HS-5 (cell line): ENCODE measurements at places on chromosomes 5 and 9.

GRCh38 chr5:34699155-34700077 is 43.3 kb downstream of the RAI14 start:
- DNase-seq, result no peak

- no peak for DNase-seq
Observed at GRCh38 chr5:96687080-96687479, 24.9 kb downstream of the CAST start.

GRCh38 chr5:74095871-74096270 is 469.9 kb downstream of the ARHGEF28 start:
- DNase-seq, result peak; percentile 22

GRCh38 chr9:12060811-12061210 is 632.4 kb upstream of the TYRP1 start:
- DNase-seq, result no peak

DNA sequence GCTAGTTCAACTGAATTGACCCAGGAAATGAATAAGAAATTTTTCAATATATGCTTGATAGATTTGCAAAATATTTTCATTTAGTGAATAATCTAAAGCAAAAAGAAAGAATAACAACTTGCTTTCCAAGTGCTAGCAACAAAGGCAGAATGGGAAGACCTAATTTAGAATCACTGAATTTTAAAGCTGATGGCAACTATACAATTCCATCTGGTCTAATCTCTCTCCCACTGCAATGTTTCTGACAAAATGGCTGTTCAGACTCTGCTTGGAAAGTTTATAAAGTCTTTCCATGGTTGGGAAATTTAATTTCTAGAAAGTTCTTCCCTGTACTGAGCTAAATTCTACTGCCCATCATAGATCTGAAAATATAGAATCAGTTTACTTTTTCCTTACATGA is 75.7 kb upstream of the ACOT12 start:
- no peak for DNase-seq

DNA sequence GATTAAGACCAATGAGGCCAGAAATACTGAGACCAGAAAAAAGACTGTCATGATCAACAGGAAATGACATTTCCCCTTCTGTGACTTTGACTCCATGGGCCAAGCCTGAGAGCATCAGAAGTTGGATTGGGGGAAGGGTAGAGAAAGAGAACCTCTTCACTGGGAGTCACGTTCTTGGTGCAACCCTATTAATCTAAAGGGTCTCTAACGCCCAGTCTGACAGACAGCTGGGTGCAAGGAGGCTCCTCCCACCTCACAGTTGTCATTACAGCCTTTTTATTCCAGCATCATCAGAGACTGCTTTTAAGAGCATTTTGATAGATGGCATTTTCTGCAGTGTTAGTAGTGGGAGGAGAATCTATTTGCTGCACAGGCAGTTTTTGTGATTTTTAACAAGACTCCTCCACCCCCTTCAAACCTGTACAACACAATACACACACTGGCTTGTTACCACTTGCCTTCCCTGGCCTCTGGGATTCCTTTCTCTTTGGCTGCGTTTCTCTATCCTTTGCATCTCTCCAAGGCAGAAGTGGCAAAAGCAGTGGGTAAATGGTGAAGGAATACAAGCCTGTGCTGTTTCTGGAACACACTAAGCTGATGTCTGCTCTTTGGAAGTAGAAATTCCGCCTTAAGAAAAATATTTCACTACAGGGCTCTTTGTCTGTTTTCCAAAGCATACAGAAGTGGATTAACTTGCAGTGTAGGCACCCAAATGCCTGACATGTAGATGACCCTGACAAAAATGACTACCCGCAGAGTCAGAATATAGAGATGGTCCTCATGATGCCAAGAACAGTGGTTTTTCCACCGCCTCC is 310.4 kb upstream of the ZNF608 start:
- no peak for DNase-seq

DNA sequence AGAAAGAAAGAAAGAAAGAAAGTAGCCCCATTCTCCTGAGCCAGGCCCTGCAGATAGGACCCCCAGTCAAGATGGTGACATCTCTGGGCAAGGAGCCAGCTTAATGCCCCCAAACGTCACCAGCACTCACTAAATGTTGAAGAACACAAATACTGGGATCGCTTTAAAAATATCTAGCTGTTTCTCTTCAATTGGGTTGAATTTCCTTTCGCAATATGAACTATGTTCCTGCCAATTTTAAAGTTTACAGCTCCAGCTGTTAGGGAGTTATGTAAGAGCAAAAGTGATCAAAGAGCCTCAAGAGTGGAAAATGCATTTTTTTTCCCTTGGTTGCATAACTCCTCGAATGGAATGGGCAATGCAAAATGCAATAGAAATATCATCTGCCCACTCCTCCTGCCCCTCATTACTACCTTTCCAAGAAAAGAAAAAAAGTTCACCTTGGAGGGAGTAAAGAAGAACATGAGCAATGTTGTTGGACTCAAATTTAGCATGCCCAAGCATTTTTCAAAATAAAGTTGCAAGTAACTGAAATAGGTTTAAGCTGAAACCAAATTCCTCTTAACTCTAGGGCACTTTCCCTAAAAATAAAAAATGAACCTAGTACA is 244.2 kb upstream of the PIK3R1 start:
- DNase-seq, result no peak

- DNase-seq, result peak; percentile 77
Observed at GRCh38 chr9:15697446-15697851, 144.6 kb downstream of the CCDC171 start.

DNA sequence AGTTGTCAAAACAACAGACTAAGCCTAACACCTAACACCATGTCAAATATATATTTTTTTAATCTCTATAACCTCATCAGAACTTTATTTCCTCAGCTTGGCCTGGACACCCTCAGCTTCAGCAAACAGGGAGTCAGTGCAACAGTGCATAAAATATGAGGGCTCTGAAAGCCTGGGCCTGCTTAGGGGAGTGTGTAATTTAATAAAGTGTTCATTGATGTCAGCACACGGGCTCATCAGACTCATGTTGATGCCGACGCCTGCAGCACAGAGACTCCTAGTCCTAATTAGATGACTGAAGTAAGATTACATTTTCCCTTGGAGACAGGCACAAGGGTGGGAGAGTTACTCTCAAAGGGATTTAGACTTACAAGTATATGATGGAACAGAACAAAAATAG is 37.8 kb downstream of the CDH10 start:
- DNase-seq, result no peak

- peak; percentile 63 for DNase-seq
Observed at GRCh38 chr9:125137200-125137599, 6.1 kb downstream of the SCAI start.

GRCh38 chr5:80820685-80821084 is 139.5 kb upstream of the RASGRF2 start:
- no peak for DNase-seq

DNA sequence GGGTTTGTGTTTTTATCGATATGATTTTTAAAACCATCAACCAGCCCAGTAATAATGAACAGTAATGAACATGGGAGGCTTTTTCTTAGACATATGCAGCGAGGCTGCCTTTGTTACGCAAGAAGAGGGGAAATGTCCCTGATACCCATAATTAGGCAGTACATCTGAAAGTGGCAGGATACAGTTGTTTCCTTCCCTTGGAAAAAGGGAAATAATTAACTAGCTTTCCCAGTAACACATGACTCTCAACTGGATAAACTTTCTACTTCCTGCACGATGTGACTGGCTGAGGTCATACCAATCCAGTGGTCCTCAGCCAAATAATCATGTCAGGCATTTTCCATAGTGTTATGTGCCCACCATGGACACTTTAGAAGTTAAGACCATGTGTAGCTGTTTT is 431.6 kb upstream of the C9orf72 start:
- no peak for DNase-seq

- no peak for DNase-seq
Observed at GRCh38 chr5:89071941-89072331, 189.0 kb upstream of the MEF2C start.

DNA sequence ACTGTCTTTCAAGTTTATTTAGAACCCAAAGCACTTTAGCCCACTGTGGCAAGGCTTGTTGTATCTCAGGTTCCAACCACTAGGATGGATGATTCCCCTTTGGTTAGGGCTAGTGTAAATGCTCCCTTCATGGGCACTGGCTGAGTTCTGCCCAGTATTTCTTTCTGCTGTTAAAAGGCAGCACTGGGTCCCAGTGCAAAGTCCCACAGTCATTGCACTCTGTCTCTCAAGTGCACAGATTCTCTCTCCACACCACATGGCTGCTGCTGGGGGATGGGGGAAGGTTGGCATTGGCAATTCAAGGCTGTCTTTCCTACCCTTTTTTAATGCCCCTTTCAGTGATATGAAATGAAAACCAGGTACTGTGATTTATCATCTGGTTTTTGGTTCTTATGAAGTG is 7.2 kb upstream of the NPR3 start:
- DNase-seq, result no peak

DNA sequence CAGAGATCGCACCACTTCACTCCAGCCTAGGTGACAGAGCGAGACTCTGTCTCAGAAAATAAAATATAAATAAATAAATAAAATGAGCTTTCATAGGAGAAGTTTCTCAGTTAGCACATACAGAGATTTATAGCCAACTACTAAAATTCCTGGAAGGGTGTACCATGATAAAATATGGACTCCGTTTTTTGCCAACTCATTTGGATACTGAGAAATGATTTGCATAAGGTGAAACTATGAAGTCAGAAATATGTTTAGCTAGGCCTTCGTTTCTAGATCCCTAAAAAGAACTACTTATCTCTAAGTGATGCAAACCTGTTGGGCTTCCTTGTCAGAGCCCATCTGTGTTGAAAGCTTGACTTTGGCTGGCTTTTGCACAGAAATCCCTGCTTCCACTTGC is 56.9 kb upstream of the SLC1A1 start:
- DNase-seq, result no peak
